ENCODE measurements at places on chromosomes 12 and 14. TPM values are rescaled to one million over a fixed set of nuclear protein-coding genes. Genes with fewer than 3 reads are reported as not detected.

DNA sequence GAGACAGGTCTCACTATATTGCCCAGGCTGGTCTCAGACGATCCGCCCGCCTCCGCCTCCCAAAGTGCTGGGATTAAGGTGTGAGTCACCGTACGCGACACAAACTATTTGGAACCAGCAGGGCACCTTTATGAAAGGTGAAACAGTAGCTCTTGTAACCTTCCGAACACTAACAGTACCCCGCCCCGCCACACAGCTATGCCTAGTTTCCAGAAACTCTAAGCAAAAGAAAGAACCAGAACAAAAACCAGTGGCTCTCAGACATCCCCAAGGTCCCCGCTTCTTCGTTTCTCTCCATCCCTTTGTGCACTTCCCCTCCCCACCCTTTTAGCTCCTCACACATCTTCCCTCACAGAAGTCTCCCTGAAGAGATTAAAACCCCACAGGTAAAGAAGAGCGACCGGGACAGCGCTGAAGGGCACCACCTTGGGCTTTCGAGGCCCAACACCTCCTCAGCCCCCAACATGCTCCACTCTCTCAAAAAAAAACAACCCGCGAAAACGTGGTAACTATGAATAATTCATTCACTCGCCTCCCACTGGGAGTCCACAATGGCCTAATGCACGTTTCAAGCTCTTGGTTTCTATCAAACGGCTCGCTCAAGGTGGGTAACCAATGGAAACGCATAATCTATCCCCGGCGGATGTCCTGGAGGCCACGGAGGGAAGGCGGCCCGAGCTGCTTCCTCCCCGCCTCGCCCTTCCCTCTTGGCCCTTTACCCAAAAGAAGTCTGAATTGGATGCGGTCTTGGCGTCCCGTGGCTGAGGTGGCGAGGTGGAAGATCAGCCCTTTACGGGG, 877 bp downstream of the BAG5 start:
- peak overlapping the region; percentile 96 for H3K27ac ChIP-seq
- H3K4me3 ChIP-seq, result peak overlapping the region; percentile 99
- peaks cover 22% of the 10 kb centered on the region for H3K36me3 ChIP-seq
- peaks cover 41% of the 10 kb centered on the region for H3K4me1 ChIP-seq
- no peaks in the 10 kb centered on the region for H3K27me3 ChIP-seq

GRCh38 chr12:9867531-9867930, 1.6 kb downstream of the CLEC2B start:
- H3K4me1 ChIP-seq, result peaks cover 57% of the 10 kb centered on the region
- no peak for DNase-seq
- no peaks in the 10 kb centered on the region for H3K27me3 ChIP-seq

DNA sequence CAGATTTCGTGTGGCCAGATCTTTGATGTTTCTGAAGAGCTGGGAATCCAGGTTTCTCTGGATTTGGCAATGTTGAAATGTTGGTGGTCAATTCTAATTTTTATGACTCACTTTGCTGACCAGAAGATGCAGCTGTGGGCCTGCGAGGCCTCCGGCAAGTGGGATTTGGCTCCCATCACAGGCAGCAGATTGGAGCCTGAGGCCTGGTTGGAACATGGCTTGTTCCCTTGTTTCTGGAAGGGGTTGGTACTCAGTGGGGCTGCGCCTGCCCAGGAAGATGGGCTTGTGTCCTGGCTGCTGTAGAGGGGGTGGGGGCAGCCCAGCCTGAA, 23.1 kb downstream of the FBRSL1 start:
- H3K4me1 ChIP-seq, result peaks cover 6% of the 10 kb centered on the region
- H3K27ac ChIP-seq, result no peak overlapping the region
- no peak overlapping the region for H3K4me3 ChIP-seq
- no peak for DNase-seq
- peaks cover 2% of the 10 kb centered on the region for H3K36me3 ChIP-seq

GRCh38 chr12:43761500-43761899, 2.7 kb downstream of the IRAK4 start:
- peaks cover 46% of the 10 kb centered on the region for H3K4me1 ChIP-seq
- H3K36me3 ChIP-seq, result peaks cover 18% of the 10 kb centered on the region
- H3K27me3 ChIP-seq, result no peaks in the 10 kb centered on the region
- peak overlapping the region; percentile 48 for H3K27ac ChIP-seq

GRCh38 chr12:69822201-69822860, 2.7 kb upstream of the MYRFL start:
- no peak for DNase-seq
- H3K27me3 ChIP-seq, result peaks cover 13% of the 10 kb centered on the region
- no peaks in the 10 kb centered on the region for H3K36me3 ChIP-seq
- no peaks in the 10 kb centered on the region for H3K4me1 ChIP-seq
- no peak overlapping the region for H3K4me3 ChIP-seq
- H3K27ac ChIP-seq, result no peak overlapping the region

- no peaks in the 10 kb centered on the region for H3K4me1 ChIP-seq
- no peak overlapping the region for H3K4me3 ChIP-seq
- H3K27me3 ChIP-seq, result peaks cover 2% of the 10 kb centered on the region
- no peak for DNase-seq
- H3K36me3 ChIP-seq, result no peaks in the 10 kb centered on the region
Observed at GRCh38 chr12:128933039-128933438, 79.8 kb downstream of the GLT1D1 start.

DNA sequence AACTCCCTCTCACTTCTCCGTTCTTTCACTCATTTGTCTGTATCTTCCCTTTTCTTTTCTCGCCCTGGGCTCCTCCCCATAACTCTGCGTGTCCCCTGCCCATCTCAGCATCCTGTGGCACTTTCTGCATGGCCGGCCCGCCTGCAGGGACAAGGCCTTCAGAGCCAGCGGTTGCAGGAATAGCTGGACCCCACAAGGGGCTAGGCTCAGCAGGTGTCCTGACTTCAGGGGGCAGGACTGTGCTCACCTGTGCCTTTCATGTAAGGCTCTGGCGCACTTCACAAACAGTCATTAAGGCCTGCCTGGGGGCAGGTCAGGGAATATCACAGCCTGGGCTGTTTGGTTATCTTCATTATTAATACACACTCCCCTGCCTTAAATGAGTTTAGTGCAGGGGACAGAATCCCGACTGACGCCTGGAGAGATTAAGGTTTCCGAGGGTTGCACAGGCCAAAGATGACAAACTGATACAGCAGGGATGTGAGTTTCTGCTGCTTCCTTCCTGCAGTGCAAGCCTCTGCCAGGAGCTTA, 768.8 kb upstream of the TBX3 start:
- no peak overlapping the region for H3K4me3 ChIP-seq
- no peak overlapping the region for H3K27ac ChIP-seq
- DNase-seq, result no peak

- no peak for DNase-seq
- H3K27me3 ChIP-seq, result peaks cover 4% of the 10 kb centered on the region
- H3K4me1 ChIP-seq, result no peaks in the 10 kb centered on the region
- H3K36me3 ChIP-seq, result no peaks in the 10 kb centered on the region
- H3K27ac ChIP-seq, result no peak overlapping the region
- H3K4me3 ChIP-seq, result no peak overlapping the region
Observed at GRCh38 chr12:75419841-75420240, 29.0 kb downstream of the GLIPR1L2 start.

Gene RPGRIP1
- total RNA-seq, result not detected

GRCh38 chr12:117085318-117085947, 13.8 kb downstream of the TESC start:
- H3K4me1 ChIP-seq, result peaks cover 19% of the 10 kb centered on the region
- peaks cover 18% of the 10 kb centered on the region for H3K36me3 ChIP-seq
- H3K27ac ChIP-seq, result no peak overlapping the region
- no peak for DNase-seq
- peak overlapping the region; percentile 17 for H3K4me3 ChIP-seq

- H3K4me1 ChIP-seq, result peaks cover 44% of the 10 kb centered on the region
- H3K27ac ChIP-seq, result peak overlapping the region; percentile 27
- peak overlapping the region; percentile 33 for H3K4me3 ChIP-seq
- no peaks in the 10 kb centered on the region for H3K27me3 ChIP-seq
Observed at GRCh38 chr12:96212456-96213375, 18.5 kb downstream of the ELK3 start.

- H3K4me1 ChIP-seq, result peaks cover 27% of the 10 kb centered on the region
- peak overlapping the region; percentile 55 for H3K4me3 ChIP-seq
- DNase-seq, result no peak
- no peaks in the 10 kb centered on the region for H3K27me3 ChIP-seq
- peak overlapping the region; percentile 87 for H3K27ac ChIP-seq
Observed at GRCh38 chr12:89280833-89281538, 71.3 kb downstream of the DUSP6 start.

- H3K4me3 ChIP-seq, result peak within 1 kb of the TSS; percentile 84
- H3K36me3 ChIP-seq, result peaks cover 5% of the 10 kb centered on the region
- H3K27ac ChIP-seq, result no peak within 1 kb of the TSS
- H3K27me3 ChIP-seq, result peaks cover 49% of the 10 kb centered on the region
Observed at GRCh38 chr14:33950320-33951182, at the start of gene EGLN3. TSS of gene EGLN3 (minus strand) at chr14:33951074. CDS start at chr14:33950752, 322 bp downstream.

- DNase-seq, result no peak
- no peak overlapping the region for H3K27ac ChIP-seq
- H3K4me1 ChIP-seq, result no peaks in the 10 kb centered on the region
- H3K4me3 ChIP-seq, result no peak overlapping the region
- peaks cover 10% of the 10 kb centered on the region for H3K36me3 ChIP-seq
Observed at GRCh38 chr12:69388371-69388770, 28.8 kb downstream of the YEATS4 start.

GRCh38 chr14:68309616-68310015, 483.3 kb downstream of the ZFP36L1 start:
- no peaks in the 10 kb centered on the region for H3K36me3 ChIP-seq
- H3K4me1 ChIP-seq, result peaks cover 20% of the 10 kb centered on the region
- no peak overlapping the region for H3K4me3 ChIP-seq

Gene LRRC74A
- not detected for total RNA-seq

- H3K4me1 ChIP-seq, result no peaks in the 10 kb centered on the region
- peaks cover 7% of the 10 kb centered on the region for H3K27me3 ChIP-seq
- no peak for DNase-seq
- H3K27ac ChIP-seq, result no peak overlapping the region
- no peaks in the 10 kb centered on the region for H3K36me3 ChIP-seq
Observed at GRCh38 chr14:34300882-34301734, 160.9 kb downstream of the SPTSSA start.

Gene GUCY2C
- not detected for total RNA-seq

Gene SERPINA10
- total RNA-seq, result not detected

GRCh38 chr12:102948941-102949352, 8.5 kb upstream of the ASCL1 start:
- H3K27ac ChIP-seq, result no peak overlapping the region
- no peak overlapping the region for H3K4me3 ChIP-seq
- H3K27me3 ChIP-seq, result peaks cover 62% of the 10 kb centered on the region
- H3K36me3 ChIP-seq, result no peaks in the 10 kb centered on the region

Gene SERPINA5
- not detected for total RNA-seq

Gene LRP6
- 0.59 TPM for total RNA-seq

Gene WNT5B
- 0.47 TPM for total RNA-seq

Gene GLIPR1L1
- not detected for total RNA-seq

DNA sequence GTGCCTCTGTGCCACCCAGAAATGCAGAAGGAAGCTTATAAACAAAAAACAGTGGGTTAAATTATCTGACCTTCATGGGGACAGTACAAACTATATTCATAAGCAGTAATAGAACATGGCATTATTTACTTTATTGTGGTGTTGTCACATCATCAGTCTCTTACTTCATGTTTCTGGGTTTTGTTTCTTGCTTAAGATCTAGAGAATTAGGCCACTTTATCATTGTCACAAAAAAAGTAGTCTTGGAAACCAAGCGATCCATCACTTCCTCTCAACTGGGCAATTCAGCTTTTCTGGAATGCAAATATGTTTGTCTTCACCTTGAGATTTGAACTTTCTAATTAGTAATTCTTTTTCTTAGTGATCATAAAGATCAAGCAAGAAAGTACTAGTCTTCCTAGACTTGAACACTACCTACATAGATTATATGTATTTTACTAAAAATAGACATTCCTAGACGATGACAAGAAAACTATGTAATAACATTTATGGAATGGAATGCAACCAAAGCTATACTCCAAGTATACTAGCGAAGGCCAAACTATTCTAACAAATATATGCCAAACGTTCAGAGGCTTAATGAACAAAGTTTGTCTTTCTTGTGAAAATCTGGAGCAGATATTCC, 363.4 kb downstream of the DAD1 start:
- H3K4me1 ChIP-seq, result peaks cover 18% of the 10 kb centered on the region
- H3K27ac ChIP-seq, result no peak overlapping the region
- H3K36me3 ChIP-seq, result no peaks in the 10 kb centered on the region

DNA sequence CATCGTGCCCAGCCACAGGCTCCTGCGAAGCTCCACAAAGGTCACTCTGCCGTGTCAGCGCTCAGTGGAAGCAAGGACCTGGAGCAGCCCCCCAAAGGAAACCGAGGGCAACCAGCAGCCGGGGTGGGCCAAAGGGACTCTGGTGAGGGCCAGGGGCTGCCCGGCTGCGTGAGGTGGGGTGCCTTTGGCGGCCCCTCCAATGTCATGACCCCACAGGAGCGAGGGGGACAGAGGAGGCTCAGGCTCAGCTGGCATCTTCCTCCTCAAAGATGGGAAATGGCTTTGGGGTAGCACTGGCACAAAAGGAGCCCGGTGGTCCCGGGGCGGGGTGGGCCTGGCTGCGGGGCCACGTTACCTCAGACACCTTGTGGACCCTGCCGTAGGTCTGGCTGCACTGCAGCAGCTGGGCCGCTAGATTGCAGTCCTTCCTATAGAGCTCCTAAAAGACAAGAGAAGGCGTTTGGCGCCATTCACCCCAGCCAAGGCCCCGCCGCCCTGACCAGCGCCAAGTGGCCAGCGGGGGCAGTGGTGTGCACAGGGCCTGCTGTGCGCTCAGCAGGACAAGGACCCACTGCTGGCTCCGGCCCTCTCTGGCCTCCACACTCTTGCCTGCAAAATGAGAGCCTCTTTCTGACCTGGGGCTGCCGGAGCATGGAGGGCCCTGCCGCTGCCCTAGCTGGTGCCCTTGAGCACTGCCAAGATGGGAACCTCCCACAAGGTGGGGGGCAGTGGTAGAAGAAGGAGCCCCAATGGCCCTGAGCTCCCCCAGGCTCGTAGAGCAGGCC, 46.9 kb downstream of the BEGAIN start:
- no peak overlapping the region for H3K27ac ChIP-seq
- DNase-seq, result no peak
- no peak overlapping the region for H3K4me3 ChIP-seq
- peaks cover 3% of the 10 kb centered on the region for H3K4me1 ChIP-seq

DNA sequence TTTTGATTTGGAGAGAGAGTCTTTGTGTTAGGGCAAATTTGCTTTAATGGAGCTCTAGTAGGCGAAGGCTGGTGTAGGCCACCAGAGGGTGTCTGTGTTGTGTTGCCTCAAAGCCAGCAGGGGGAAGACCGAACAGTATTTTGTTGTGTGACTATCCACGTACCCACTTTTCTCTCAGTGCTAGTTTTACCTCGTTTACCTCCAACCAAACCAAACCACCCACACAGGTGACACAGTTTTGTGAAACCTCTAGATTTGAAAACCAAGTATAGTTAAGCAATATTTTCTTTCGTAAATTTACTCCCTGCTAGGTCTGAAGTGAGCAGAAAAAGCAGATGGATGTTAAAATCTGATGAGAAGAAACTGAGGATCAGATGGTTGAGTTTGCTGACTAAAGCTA, 36.3 kb upstream of the NPFF start:
- no peaks in the 10 kb centered on the region for H3K4me1 ChIP-seq
- H3K27me3 ChIP-seq, result no peaks in the 10 kb centered on the region
- no peak for DNase-seq
- peaks cover 5% of the 10 kb centered on the region for H3K36me3 ChIP-seq
- peak overlapping the region; percentile 21 for H3K27ac ChIP-seq
- H3K4me3 ChIP-seq, result no peak overlapping the region

- H3K36me3 ChIP-seq, result no peaks in the 10 kb centered on the region
- H3K4me1 ChIP-seq, result peaks cover 32% of the 10 kb centered on the region
- H3K27ac ChIP-seq, result peak overlapping the region; percentile 73
- H3K27me3 ChIP-seq, result no peaks in the 10 kb centered on the region
- no peak for DNase-seq
- H3K4me3 ChIP-seq, result peak overlapping the region; percentile 59
Observed at GRCh38 chr12:104929977-104930376, 28.1 kb downstream of the SLC41A2 start.

GRCh38 chr12:92987846-92988621, 58.9 kb upstream of the EEA1 start:
- H3K27me3 ChIP-seq, result peaks cover 12% of the 10 kb centered on the region
- no peaks in the 10 kb centered on the region for H3K36me3 ChIP-seq
- H3K4me3 ChIP-seq, result peak overlapping the region; percentile 6
- H3K27ac ChIP-seq, result peak overlapping the region; percentile 34
